ENCODE measurements at places on chromosomes 7 and 10.

DNA sequence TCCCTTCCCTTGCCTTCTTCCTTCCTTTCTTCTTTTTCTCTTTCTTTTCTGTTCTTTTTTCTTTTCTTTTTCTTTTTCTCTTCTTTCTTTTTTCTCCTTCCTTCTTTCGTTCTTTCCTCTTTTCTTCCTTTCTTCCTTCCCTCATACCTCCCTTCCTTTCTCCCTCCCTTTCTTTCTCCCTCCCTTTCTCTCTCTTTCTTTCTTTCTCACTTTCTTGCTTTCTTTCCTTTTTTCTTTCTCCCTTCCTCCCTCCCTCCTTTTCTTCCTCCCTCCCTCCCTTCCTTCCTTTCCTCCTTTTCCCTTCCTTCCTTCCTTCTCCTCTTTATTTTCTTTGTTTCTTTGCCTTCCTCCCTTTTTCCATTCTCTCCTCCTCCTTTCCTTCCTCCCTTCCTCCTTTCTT lies 96.3 kb downstream of the POM121L12 start:
- no peak for DNase-seq

DNA sequence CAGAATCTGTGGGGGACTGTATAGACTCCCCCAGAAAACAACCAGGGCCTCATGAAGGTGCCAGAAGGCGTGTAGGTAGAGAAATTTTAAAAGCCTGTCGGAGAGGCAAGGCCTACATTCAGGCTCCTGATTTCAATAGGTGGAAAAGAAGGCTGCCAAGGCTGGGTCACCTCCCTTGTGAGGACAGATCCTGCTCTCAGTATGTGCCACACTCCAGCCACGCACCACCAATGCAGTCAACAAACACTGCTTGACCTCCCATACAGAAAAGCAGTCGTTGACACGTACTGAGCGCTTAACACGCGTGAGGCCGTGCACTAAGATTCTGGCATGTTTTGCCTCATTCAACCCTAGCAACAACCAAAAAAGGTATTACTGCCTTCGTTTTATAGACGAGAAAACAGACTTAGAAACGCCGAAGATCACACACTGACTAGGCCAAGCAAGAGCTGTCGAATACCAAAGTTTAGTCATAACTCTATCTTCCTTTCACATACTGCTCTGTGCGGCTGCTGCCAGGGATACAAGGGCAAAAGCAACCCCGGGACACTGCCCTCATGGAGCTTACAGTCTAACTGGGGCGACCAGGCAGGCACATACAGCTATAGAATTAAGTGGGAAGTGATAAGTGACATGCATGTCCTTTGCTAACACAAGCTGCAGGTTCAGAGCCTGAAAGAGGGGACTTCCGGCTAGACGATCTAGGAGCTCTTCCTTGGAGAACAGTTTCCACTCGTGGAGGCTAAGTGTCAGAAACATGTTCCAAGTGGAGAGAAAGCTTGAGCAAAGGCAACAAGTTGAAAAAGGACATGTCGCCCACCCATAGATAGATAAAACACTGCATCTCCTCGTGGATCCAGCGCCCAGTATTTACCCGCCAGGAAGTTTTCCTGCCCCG lies 797 bp upstream of the NKX2-3 start:
- no peak for DNase-seq

DNA sequence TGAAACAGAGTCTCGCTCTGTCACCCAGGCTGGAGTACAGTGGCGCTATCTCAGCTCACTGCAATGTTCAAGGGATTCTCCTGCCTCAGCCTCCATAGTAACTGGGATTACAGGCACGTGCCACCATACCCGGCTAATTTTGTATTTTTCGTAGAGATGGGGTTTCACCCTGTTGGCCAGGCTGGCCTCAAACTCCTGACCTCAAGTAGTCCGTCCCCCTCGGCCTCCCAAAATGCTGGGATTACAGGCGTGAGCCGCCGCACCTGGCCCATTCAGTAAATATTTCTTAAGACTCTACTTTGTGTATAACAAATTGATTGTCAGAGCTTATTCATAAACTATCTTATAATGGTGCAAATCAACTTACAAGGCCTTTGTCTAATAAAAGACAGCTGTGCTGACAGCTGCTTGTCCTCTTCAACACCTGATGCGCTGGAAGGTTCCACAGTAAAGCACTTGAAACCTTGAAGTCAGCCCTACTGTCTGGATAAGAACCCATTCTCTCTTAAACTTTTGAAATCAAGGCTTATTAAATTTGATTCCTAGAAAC lies 14.7 kb downstream of the ECHDC3 start:
- no peak for DNase-seq

GRCh38 chr10:114603948-114604347 lies 54.1 kb downstream of the ABLIM1 start:
- no peak for DNase-seq

DNA sequence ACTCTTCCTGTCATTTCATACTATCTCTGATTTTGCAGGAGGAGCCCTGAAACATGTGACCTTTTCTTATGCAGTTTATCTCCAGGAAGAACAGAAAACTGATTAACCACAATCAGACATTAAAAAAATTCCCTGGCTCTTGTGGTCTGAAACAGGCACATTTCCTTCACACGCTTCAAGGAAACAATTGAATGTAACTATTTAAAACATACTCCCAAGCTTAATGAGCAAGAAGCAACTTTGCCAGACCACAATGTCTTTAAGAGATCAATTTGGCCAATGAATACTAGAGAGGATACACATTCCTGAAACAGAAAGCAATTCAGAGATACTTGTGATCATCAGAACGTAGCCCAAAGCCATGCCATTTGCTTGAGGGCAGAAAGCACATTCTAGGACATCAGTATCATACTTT lies 65.8 kb downstream of the PIP4K2A start:
- no peak for DNase-seq

DNA sequence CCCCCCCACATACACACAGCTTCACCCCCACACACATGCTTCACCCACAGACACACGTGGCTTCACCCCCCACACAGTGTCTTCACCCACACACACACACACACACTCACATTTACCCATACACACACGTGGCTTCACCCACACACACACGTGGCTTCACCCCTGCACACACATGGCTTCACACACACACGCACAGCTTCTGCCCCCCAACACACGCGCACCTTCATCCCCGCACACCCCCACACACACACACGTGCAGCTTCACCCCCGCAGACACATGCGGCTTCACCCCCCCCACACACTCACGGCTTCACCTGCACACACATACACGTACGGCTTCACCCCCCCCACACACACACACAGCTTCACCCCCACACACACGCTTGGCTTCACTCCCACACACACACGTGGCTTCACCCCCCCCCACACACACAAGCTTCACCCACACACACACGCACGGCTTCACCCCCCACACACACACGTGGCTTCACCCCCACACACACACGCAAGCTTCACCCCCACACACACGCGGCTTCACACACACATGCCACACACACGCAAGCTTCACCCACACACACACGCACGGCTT lies 82.4 kb downstream of the NKX6-2 start:
- DNase-seq = no peak

DNA sequence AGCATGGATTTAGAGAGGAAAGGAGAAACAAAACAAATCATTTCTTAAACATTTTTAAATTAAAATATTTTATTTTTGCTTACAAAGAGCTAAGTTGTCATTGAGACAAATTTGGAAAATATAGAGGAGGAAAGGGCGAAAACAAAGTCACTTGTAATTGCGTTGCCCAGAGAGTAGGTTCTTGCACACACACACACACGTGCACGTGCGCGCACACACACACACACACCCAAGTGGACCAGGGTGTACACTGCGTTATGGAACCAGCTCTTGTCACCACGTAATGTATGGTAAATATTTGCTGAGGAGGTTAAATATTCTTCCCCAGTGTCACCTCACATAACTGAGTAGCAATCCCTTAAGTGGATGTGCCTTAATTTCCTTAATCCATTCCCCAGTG lies 21.6 kb downstream of the SHH start:
- DNase-seq = no peak

GRCh38 chr10:18201877-18202276 lies 61.7 kb downstream of the CACNB2 start:
- no peak for DNase-seq

GRCh38 chr10:77824908-77825307 lies 101.6 kb downstream of the DLG5 start:
- DNase-seq = no peak
